ENCODE measurements at places on chromosomes 6 and 20.

DNA sequence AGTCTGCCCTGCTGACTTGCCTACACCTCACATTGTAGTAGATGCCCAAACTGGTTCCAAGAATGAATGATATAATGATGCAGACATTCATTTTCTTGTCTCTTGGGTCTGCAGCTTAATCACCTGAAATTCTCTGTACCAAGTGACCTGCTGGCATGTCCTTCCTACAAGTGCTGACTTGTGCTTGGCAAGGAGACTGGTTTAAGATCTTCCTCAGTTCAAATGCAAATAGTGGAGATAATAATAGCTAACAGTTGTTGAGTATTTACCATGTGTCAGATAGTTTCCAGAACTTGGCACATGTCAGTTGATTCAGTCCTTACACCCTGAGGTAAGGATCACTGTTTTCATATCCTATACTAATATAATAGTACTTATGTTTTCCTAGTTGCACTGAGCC is 223.4 kb downstream of the SLC24A3 start:
- DNase-seq, result no peak

DNA sequence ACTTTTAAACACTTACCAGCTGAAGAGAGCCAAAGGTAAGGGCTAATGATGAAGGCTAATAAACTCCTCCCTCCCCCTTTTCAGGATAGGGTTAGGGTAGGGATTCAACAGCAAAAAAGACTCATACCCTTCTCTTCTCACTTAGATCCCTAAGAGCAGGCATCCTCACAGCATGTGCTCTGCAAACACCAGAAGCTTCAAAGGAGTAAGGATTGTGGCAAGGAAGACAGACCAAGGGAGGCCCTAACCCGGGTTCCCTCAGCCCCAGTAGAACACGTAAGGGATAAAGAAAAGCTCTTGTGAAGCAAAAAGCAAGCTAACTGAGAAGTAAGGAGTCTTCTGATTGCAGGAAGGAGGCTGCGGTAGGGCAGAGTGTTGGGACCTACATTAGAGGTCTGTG is 11.6 kb downstream of the MAP3K7 start:
- DNase-seq, result no peak

- no peak for DNase-seq
Measured at GRCh38 chr6:44497807-44498206, 110.3 kb downstream of the CDC5L start.

DNA sequence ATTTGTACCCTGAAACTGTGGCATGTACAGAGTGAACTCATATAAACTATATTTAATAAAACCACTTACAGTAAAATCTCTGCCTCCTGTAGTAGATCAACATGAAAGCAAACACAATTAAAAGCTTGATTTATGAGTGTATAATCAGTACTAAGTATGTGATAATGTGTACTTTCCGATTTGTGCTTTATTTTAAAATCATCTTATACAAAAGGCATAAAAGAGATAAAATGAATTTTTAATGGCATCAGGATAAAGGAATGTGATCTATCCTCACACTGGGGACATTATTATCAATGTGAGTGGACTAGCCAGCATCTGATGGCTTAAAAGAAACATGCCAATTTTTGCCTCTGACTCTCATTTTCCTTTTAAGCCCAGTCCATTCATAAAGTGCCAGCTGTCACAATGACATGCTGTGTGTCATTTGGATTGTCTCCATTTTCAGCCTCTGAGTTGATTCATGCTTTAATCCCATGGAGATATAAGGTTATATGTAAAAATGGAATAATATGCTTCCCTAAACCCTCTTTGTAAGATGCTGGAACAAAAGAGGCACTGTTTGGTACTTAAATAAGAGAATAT is 831.6 kb upstream of the EYS start:
- no peak for DNase-seq

DNA sequence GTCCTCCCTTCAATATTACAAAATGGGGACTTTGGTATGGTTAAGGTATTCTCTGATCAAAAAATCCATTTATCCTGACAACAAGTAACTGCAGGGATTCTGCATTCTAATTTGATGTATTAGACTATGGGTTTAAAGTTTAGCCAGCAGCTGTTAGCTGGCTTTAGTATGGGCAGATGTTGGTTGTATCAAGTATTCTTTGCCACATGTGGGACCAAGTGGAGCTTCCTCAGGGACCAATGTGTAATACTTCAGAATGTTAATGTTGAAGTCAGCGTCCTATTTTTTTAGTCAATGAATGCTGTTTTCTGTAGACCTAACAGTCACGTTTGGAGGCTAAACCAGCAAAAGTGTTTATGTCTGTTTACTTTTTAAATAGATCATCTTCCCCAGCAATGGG is 41.4 kb downstream of the MOXD1 start:
- DNase-seq, result no peak

DNA sequence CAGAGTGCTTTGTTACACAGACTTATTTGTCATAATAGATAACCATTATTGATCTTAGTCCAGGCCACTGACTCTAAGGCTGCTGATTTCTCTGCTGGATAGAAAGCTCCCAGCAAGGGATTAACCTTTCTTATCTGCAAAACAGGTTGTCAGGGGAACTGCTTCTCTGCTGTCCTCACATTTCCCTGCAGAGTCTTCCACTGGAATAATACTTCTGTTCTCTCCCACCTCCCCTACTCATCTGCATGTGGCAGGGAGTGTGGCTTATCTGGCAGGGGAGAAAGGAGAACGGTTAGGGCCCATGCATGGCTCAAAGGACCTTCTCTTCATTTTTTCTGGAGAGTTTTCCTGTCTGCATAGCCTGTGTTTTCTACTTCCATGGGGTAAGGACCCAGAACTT is 86.2 kb downstream of the LAMP5 start:
- DNase-seq, result no peak

GRCh38 chr6:106555767-106556166 is 73.5 kb downstream of the RTN4IP1 start:
- no peak for DNase-seq

DNA sequence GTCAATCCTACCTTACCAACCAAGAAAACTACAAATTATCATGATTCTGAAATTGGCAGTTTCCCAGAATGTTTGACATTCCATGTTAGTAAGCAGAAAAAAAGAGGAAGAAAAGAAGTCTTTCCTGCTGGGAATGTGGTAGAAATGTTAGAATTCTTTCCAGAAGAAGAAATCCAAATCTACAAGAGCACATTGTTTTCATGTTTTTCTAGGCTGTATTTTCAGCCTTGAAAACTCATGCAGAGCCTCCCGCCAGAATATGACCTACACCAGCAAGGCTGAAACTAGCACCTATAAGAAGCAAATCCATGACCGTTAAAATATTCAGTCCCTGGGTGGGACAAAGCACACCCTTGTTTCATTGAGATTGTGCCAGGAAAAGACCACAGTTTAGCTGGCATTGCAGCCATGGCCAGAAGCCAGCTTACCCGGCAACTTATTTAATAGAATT is 259.4 kb downstream of the GJA1 start:
- DNase-seq, result no peak

GRCh38 chr6:126625019-126625418 is 285.1 kb downstream of the CENPW start:
- no peak for DNase-seq

DNA sequence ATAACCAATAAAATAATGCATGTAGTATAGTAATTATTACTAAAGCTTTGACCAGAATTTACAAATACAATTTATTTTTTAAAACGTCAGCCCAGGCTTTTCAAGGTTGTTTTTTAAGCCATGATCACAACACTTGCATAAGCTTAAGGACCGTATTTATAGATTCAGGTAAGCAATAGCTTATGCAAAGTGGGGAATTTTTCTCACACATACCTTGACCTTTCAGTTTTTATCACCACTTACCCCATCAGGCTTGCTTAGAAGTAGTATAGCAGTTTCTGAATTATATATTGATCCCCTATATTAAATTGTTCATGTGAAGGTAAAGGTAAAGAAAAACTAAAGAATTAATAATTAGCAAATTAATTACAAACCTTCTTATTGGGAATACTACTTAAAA is 232.3 kb upstream of the FKBP1C start:
- DNase-seq, result no peak

DNA sequence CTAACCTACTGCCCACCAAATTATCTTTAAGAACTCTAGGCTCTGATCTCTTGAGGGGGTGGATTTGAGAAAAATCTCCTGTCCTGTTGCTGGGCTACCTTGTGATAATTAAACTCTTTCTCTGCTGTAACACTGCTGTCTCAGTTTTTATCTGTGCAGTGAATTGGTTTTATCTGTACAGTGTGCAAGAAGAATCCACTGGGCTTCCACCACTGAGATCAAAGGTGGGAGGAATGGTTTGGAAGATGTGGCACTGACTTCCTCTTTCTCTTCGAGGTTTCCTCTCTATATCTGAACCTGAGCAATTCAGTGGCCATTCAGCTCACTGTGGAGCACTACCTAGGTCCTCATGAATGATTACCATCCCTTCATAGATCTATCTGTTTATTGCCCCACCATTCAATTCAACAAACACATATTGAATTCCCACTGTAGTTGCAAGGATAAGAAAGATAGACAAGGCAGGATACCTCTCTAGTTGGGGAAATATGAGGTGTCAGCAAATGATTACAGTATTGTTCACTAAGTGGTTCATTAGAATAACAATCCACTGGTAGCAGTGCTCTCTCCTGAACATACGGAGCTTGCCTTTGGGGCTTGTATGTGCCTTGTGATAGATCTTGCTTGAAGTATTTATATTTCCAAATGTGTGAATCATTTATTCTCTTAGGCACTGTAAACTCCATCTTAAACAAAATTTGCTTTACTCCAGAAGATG is 172.1 kb upstream of the ARG1 start:
- DNase-seq, result no peak

- no peak for DNase-seq
Measured at GRCh38 chr6:106486236-106486635, 125.7 kb downstream of the CRYBG1 start.

GRCh38 chr6:6861995-6862394 is 245.8 kb upstream of the RREB1 start:
- DNase-seq, result no peak

- no peak for DNase-seq
Measured at GRCh38 chr6:115159733-115160132, 816.9 kb upstream of the HS3ST5 start.

DNA sequence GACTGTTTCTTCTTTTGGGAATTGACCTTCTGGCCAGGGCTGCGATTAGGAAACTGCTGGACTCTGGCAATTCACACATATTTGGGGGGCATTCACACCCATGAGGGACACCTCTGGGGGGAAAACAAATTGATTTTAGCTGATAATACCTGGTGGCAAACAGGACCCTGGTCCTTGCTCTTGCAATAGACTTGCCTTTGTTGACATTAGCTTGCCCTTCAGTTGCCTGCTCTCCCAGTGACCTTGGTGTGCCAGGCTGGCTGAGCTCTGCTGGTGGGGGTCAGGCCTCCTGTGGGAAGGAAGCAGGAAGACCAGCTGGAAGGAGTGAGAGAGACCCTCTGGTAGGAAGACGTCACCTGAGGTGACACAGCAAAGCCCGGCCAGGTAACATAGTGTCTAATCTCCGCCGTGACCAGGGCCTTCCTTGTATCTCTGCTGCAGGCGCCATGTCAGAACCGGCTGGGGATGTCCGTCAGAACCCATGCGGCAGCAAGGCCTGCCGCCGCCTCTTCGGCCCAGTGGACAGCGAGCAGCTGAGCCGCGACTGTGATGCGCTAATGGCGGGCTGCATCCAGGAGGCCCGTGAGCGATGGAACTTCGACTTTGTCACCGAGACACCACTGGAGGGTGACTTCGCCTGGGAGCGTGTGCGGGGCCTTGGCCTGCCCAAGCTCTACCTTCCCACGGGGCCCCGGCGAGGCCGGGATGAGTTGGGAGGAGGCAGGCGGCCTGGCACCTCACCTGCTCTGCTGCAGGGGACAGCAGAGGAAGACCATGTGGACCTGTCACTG is 5.3 kb downstream of the CDKN1A start:
- DNase-seq, result no peak

DNA sequence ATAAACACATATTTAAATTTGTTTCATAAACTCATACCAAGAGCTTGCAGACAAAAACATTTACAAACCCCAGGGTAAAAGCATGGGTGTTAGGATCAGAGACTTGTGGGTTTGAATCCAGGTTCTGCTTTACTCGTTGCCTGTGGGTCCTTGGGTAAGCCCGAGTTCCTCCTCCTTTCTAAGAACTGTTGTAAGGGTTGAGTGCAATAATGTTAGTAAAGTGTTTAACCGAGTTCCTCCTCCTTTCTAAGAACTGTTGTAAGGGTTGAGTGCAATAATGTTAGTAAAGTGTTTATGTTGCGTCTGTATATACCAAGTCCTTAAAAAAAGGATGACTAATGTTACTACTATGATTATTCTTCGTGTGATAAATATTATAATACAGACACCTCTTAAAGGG is 18.7 kb downstream of the CCDC170 start:
- no peak for DNase-seq

DNA sequence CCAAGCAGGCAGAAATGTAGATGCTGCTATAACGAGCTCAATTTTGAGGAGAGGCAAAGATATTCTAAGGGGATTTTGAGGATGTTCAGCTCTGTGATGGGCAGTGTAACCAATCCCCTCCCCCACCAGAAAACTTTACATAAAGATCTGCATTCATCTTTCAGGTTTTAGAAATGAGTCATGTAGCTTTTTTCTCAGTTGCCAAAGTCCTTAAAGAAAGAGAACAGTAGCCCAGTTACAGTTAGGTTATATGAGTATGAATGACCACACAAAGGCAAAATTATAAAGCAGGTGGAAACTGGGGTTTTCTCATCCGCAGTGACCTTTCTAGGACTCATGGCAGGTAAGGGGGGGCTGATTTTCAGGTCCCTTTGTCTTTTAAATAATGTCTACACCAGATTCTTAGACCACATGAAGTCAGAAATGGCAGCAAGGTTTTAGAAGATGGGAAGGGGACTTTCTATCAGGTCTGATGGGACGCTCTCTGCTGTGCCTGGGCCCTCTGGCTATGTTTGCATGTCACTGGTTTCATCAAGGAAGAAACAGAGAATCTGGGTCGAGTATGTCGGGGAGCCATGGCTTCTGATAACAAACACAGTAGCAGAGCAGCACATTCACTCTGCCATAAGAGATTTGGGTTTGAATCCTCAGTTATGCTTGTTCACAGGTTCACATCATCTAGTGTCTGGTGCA is 94.7 kb downstream of the CLIC5 start:
- no peak for DNase-seq

- no peak for DNase-seq
Measured at GRCh38 chr6:155832596-155832995, 377.0 kb upstream of the NOX3 start.

DNA sequence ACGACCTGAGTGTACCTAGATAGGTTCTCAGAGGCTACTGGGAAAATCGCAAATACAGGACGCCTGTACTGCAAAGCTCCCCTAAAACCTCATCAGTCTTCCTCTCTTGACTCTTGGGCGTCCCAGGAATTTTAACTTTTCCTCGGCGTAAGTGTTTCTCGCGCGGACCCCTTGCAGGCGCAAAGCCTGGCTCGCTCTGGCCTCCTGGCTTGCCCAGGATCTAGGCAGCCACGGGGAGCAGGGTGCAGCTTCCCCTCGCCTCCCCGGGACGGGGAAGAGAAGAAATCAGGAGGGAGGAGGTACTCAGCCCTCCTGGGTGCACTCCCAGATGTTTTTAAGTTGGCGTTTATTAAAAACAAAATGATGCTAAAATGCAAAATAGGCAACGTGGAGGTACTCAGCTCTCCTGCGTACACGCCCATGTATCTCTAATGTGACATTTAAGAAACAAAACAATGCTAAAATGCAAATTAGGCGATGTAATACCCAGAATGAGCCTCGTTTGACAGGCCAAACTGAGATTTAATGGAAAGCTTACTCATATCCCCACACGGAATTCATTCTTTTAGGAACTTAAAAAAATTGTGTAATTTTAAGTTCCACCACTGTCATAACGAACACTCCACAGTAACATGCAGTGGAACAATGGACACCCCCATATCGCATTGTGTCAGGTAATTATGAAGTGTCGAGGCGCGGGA is 1.6 kb upstream of the SOBP start:
- DNase-seq, result no peak
